Tracheal epithelial cell (primary cell): ENCODE measurements at places on chromosomes 6 and 20. TPM values are rescaled to one million over a fixed set of nuclear protein-coding genes. Genes with fewer than 3 reads are reported as not detected.

CDSN gene
- 0.24 TPM in 1 of 2 replicates, not detected in the other for total RNA-seq

C6orf58 gene
- total RNA-seq: not detected in 2 replicates

MYL9 gene
- under 0.01 and 1.9 TPM in 2 replicates for total RNA-seq

LINC00237 gene
- total RNA-seq: not detected in 2 replicates

SLC13A3 gene
- 5.5 and 8.1 TPM in 2 replicates for total RNA-seq

CD40 gene
- total RNA-seq: 10.0 and 28.4 TPM in 2 replicates

ERMARD gene
- 24.1 and 26.3 TPM in 2 replicates for total RNA-seq

ELOVL4 gene
- 8.7 and 10.4 TPM in 2 replicates for total RNA-seq

C20orf202 gene
- total RNA-seq: not detected in 2 replicates
